Suppressor macrophage treated with lipopolysaccharide for 4 hours (primary cell): ENCODE measurements at places on chromosomes 4 and X.
A peak's percentile ranks its signal among the peaks of the same experiment; 100 is the strongest.

DNA sequence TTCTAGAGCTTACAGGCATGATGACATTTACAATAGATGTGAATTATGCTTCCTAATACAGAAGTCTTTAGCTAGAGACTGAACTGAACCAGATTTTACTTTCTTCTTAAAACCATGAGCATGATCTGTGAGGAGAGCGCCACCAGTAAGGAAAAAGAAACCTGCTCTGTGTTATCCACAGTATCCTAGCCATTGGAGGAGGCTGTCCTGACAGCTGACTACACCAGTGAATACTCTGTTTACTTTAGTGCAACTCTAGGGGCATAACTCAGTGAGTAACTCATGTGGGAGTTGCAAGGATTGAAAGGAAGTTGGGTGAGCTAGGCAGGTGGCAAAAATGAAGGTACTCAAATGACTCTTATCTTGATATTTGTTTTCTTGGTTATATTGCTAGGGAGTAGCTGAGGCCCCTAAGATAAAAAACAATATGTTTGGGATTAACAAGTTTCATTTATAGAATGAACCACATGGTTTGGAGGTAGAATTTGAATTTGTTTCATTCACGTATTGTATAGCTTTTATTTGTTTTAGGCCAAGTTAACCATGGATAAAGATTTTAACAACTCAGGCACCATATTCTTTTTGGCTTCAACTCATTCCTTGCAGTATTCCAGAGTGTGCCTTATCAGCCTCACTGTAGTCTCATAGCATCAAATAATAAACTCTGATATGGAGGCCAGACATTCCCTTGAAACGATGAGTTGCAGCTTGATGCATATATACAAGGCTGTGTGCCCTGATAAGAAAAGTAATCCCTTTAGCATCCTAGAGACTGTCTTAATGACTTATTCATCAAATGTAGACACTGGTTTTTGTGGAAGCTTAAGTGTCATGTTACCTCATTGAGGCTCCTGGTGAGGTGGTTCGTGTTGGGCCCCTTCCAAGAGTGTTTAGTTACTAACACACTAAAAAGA, 2.5 kb downstream of the BMP3 start:
- no peak for DNase-seq

GRCh38 chr4:75727073-75727472, 2.7 kb downstream of the USO1 start:
- DNase-seq: no peak

GRCh38 chrX:107565015-107565414, 63.3 kb upstream of the PRPS1 start:
- no peak for DNase-seq

DNA sequence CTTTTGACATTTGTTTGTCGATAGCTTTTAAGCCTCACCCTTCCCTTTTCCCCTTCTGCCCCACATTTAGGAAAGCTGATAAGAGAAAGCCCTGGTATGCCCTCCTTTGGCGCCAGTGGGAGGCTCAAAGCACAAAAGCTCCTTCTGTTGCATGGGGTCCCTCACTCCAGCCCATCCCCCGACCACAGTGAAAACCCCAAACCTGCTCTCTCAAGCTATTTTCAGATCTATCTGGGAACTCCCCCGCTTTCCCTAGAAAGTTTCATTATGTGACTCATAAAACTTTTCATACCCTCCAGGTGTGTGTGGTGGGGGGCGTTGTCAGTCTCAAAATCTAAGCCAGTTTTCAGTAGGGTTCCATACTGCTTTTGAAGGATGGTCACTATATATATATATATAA, 259.0 kb upstream of the PCDH7 start:
- no peak for DNase-seq

DNA sequence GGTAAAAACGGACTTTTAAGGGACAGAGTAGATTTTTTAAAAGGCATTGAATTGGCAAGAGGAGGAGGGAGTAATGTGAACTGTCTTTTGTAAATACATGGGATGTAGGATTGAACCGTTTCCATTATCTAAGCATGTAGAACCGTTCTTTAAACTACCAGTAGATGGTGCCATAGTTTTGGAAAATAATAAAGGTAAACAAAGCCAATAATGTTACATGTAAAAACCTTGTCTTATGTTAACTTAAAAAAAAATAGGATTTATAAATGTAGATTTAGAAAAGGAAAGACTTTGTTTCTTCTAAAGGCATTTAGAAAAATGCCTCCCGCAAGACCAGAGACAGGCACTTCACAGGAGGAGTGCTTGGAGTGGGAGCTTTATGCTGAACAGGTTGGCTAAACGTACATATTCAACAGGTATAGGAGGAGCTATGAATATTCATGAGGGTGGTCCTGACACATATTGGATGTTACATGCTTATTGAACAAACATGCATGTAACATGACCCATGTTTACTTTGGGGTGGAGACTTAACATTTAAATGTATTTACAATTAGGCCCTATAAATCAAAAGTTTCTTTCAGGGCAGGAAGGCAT, 45.5 kb upstream of the FAM241A start:
- DNase-seq: peak; percentile 71

- DNase-seq: no peak
Measured at GRCh38 chrX:129954804-129955203, 27.6 kb upstream of the BCORL1 start.

GRCh38 chr4:25448379-25449109, 71.5 kb downstream of the ANAPC4 start:
- peak; percentile 2 for DNase-seq

- peak; percentile 36 for DNase-seq
Measured at GRCh38 chr4:20698382-20698781, 1.9 kb upstream of the PACRGL start.

DNA sequence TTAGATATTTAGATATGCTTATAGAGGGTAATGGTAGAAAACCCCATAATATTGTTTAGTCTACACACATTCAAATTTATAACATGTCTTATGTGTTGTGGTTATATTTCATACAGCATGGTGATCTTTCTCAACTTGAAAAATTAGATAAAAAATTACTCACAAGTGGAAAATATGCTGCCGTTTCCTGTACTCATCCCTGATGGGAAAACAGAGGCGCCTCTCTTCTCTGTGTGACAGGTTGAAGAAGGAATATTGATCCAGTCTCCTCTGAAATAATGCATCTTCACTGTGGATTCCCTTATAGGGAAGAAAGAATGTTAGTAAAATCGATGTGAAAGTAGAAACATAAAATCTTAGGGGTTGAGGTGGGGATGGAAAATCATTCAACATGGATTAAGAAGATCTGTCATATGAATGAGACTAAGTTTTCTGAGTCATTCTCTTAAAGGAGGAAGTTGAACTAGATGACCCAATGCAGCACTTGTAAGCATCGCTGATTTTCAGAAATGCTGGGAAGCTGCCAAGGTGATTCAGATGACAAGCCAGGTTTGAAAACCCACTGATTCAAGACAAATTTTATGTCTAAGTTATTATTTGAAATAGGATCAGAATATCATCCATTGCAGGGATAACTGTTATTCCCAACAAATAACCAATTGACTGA, 70.7 kb downstream of the ANKRD50 start:
- peak; percentile 86 for DNase-seq

DNA sequence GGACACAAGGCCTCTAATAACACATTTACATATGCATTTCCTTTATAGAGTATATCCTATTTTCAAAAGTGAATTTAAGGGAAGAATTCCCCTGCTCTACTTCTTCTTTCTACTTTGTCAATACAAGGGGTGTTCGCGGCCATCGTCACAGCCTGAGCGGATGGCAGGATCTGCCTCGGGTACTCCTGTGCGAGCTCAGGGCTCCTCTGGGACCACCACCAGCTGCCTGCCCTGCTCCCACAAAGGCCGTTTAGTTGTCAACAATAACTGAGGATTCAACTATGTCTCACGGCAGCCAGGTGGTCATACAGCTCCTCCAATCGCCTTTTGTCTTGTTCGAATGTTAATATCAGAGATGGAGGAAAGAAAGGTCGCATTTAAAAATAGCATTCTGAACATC, 228.2 kb upstream of the TENM3 start:
- no peak for DNase-seq

DNA sequence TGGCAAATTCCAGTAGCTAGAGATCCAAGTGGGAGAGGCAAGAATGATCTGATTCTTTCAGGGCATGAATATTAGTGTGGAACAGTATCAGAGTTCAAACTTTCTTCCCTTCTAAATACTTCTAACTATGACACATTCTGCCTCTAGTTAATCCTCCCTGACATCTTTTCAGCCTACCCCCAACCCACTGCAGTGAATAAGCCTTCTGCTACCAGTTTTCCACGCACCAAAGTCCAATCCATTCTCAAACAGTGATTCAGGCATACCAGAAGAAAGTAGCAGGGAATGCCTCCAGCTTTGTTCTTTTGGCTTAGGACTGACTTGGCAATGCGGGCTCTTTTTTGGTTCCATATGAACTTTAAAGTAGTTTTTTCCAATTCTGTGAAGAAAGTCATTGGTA, 155.4 kb upstream of the FTHL17 start:
- DNase-seq: no peak

DNA sequence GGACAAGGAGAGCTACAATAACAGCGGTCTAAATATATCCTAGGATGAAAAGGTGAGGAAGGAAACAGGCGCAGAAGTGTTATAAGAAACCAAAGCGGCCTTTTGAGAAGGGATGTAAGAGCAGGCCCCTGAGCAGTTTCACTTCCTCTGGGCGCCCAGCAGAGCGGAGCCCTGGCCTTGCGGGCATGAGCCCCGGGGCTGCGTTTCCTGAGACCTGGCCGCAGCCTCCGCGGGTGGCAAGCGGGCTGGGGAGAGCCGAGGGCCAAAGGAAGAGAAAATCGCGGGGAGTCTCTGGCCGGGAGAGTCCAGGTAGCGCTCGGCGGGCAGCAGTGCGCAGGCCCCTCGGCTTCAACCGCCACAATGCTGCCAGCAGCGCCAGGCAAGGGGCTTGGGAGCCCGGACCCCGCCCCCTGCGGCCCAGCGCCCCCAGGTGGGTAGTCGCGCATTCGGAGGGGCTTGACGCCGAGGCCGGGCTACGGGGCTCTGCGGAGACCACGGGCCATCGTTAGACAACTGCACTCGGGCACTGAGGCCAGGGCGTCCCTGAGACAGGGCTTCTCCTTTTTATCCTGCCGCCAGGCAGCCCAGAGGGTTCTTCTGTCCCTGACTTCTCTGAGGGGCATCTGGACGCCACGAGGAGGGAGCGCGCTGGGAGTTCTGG, at the start of gene BANK1:
Gene BANK1, plus strand, starts transcription at position 210 of the 661 bp plus-strand sequence. Its CDS starts 151 bp downstream, at position 361.
- peak; percentile 77 for DNase-seq

DNA sequence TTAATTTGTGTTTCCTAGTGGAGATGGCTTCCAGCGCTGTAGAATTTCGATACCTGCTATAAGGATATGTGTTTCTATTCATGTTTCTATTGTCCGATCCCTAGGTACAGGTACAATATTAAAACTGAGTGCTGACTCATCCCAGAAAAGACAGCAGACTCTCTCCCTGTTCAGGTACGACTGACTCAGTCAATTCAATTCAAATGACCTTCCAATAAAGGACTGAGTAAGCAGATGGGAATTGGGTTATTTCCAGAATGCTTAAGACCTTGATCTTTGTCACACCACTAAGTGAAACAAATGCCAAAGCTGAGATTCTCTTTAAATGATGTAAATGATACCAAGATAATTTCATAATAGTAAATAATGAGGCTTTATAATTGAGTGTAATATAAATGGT, 1596.9 kb downstream of the RPA4 start:
- no peak for DNase-seq

- DNase-seq: no peak
Measured at GRCh38 chr4:88731381-88731780, 33.8 kb upstream of the NAP1L5 start.

DNA sequence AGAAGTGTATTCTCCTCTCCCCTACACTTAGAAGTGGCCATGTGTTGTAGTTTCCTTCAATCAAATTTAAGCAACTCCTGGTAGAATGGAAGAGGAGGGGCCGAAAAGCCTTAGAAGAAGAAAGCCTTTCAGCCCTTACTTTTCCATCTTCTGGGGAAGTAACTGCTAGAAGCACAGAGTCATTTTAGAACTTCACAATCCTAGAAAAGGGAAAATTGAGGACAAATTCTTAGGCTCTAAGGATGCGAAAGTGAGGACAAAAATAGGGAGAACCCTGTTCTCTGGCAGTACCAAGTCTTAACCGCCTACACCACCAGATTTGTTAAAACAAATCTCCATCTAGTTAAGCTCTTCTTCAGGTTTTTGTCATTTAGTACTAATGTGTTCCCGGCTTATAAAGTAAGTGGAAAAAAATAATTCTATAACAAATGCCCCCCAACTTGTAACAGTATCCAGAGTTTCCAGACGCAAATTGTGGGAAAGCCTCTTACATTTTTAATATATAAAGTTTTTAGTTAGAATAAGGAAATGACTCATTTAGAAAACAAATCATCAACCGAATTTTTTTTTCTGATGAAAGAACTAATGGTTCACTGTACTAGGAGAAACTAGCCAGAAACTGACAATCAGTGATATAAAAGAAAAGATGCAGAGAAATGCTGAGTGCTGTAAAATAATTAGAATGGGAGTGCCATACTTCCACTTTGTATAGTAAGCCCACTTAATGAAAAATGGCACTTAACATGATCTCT, 76.0 kb downstream of the ARAP2 start:
- DNase-seq: no peak

DNA sequence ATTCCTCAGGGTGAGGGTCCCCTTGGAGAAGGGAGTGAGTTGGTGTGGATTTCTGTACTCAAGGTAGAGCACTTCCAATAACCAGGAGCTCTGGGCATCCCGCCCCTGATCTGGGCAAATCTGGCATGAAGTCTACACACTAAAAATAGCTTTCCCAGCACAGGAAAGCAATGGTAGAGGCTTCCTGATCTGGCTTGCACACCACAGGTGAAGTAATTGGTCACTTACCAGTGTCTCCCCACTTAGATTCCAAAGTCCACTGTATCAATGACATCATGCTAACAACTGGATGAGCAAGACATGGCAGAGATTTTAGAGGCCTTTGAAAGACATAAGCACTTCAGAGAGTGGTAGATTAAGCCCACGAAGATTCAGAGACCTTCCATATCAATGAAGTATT, 17.8 kb upstream of the IDS start:
- DNase-seq: no peak

DNA sequence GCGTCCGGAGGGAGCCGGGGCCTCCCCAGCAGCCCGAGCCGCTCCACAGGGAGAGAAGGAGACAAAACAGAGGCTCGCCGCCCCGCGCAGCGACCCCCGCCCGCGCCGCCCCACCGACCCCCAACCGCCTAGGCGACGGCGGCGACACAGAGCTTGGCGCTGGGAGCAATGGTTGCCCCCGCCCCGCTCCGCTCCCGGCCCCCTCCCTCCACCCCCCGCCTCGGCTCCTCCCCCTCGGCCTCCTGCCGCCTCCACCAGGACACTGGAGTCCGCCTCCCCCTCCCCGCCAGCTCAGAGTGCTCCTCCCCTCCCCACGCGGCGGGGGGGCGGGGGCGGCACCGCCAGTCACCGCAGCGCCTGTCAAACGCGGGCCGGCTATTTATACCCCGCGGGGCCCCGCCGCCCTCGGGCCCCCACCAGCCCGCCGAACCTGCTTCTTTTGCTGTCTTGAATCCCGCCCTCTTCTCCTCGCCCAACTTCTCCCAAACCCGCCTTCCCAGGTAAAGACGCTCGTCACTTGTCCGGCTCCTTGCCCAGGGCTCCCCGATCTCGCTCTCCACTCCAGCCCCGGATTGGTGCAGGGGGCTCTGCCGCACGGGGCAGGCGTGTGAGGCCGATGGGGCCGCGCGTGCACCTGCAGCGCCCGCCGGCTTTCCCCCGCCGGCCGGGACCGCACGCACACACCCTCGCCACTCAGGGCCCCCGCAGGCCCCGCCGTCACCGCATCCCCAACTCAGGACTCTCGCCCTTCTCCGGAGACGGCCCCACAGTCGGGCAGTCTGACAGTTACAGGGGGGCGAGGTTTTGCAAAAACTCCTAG, at the start of gene ELF2:
Gene ELF2, minus strand, starts transcription at position 170 of the 820 bp plus-strand sequence. CDS start 39,517 bp downstream, outside the sequence.
- DNase-seq: peak; percentile 96
